ENCODE measurements at places on chromosomes 11 and 22.

GRCh38 chr11:70360211-70360610 is 38.1 kb upstream of the CTTN start:
- DNase-seq = no peak

DNA sequence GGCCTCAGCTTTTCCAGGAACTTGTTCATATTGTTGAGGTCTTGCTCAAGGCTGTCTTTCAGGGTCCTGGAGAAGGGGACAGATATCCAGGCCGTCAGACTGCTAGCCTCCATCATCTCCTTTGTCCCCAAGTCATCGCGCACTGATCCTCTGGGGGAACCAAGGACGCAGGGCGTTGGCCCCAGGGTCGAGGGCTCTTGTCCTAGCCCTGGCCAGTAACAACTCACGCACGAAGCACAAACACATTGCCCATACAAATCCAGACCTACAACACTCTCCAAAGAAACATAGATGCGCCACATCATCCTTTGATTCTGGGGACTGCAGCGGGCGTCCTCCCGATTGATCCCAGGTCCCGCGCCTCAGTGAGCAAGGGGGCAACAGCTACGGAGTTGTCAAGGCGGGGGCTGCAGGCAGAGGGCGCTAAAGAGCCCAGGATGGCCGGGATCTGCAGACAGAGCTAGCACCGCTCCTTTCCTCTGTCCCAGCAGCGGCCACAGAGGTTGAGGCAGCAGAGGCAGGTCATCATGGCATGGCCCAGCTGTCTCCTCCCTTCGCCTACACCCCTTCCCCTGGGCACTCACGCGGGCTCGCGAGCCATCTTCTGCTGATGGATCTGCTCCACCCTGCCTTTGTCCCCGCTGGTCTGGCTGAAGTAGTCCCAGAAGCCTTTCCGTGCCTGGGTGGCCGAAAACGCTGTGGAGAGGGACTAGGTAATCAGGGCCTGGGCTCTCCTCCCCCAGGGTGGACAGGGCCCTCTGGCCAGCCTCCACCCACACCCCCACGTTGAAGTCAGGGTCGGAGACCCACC is 472 bp downstream of the APOA5 start:
- DNase-seq = peak; percentile 48

DNA sequence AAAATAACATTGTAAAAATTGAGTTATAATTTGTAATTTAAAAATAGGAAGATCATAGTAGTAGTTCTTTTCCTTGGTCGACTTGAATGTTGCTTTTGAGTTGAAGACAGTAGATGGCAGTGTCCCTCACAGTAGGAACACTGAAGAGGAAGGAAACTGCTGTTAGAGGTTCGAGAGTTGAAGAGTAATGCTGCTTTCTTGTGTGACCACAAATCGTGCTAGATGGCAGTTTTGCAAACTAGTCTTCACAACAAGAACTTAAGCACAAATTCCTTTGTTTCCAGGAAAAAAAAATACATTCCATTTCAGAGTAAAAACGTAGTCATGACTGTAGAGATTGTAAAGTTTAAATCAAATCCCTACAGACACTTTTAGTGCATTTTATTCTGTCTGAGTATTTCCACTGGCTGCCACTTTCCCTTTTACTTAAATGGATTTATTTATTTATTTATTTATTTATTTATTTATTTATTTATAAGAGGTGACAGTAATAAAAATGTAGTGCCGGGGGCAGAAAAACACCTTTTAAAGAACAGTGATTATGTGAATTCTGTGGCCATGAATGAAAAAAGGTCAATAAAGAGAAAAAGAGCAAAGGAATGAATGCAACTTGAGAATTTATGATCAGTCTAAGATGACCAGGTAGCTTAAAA is 54.6 kb downstream of the SPECC1L start:
- peak; percentile 82 for DNase-seq

- no peak for DNase-seq
These were observed 9.0 kb downstream of the USP2 start for GRCh38 chr11:119372260-119373058.

- DNase-seq = peak; percentile 79
These were observed 254.5 kb upstream of the B3GAT1 start for GRCh38 chr11:134666273-134667174.

GRCh38 chr22:41501209-41501608 is 32.3 kb downstream of the ACO2 start:
- no peak for DNase-seq

DNA sequence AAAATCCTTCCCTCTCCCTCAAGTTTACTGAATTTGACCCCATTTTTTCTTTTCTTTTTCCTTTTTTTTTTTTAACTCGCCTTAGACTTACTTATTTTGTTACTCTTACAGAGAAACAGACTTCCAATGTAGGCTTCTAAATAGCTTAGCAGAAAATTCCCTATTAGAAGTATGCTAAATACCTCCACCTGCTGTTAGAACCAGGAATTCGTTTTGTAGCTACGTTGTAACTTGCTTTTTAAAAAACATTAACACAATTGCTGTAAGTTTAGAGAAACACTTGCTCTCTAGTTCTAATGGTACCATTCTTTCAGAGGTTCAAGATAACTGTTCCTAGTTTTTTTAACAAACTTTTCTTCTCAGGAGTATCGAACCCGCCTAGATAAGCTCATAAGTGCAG is 324.2 kb downstream of the DCDC1 start:
- no peak for DNase-seq

GRCh38 chr11:117684111-117684510 is 112.9 kb downstream of the DSCAML1 start:
- DNase-seq = no peak

DNA sequence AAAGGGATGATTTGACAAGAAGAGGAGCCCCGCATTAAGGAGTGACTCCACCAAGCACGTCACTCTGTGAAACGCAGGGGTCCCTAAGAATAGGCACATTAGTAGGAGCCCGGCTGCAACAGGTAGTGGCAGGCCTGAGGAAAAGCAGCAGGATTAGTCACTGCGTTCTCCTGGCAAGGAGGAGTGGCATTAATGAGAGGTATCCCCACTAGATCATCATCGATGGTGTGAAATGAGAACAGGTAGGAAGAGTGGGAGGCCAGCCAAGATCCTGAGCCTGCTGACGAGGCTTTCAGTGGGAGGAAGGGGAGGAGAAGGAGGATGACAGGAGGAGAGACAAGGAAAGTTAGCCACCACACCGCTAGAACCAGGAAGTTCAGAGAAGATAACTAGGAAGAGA is 38.6 kb downstream of the NRXN2 start:
- no peak for DNase-seq

DNA sequence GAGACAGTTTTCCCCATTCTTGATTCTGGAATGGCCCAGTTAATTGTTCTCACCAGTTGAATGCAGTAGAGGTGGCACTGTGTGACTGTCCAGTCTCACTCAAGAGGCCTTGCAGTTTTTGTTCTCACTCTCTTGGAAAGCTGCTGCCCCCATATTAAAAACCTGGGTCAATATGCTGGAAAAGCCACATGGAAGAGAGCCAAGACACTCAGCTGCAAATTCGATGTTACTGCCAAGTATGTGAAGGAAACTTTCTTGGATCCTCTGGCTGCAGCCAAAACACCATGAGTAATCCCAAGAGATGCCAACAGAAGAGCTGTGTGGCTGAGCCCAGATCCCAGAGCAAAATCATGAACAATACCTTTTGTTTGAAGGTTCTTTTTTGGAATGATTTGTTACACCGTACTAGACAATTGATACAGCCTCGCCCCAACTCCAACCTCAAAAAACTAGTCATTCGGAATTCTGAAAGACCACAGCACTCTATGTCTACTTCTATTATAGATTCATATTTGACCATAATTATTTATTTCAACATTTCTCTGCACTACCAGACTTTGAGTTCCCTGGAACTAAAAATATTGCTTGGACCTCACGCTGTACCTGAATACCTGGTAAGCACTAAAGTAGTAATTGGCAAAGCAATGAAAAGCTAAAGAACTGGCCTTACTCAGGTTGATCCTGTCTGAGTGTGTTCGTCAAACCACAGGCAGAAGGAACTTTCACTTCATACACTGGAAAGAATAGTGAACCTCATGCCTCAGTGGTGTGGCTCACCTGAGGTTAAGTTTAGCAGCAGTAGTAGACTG is 378.8 kb downstream of the ETS1 start:
- no peak for DNase-seq

GRCh38 chr22:22820626-22821025 is 67.0 kb upstream of the IGLL5 start:
- no peak for DNase-seq

- DNase-seq = no peak
These were observed 176.3 kb upstream of the TMEM45B start for GRCh38 chr11:129639300-129639699.

GRCh38 chr22:29263791-29264276 is 3.9 kb downstream of the RHBDD3 start:
- no peak for DNase-seq

DNA sequence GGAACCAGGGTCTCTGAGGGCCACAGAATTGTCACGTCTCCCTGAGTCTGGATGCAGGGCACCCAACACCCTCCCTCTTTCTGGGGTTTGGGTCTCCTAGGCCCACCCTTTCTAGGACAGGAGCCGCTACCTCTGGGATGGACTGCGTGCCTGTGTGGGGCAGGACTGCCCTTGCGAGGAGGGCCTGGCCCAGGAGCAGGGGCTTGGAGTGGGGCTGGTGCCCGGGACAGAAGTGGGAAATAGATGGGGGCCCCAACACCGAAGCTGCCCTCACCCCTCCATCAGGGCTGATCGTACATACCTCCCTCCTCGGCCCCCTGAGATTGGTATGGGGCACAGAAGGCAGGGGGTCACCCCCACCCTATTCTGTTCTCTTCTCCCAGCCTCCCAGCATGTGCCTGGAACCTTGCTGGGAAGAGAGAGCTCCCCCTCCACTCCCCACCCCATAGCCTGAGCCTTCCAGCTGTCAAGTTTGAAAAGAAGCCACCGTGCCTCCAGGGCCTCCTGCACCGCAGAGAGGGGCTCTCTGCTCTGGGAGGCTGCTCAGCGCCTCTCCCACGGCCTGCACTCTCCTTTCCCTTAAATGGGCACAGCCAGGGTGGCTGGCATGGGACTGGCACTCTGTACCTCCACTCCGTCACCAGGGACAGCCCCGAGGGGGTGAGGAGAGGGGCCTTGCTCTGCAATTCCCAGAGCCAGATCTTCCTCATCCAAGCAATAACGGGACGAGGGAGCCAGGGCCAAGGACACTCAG is 1.8 kb downstream of the LRRC10B start:
- DNase-seq = peak; percentile 44

DNA sequence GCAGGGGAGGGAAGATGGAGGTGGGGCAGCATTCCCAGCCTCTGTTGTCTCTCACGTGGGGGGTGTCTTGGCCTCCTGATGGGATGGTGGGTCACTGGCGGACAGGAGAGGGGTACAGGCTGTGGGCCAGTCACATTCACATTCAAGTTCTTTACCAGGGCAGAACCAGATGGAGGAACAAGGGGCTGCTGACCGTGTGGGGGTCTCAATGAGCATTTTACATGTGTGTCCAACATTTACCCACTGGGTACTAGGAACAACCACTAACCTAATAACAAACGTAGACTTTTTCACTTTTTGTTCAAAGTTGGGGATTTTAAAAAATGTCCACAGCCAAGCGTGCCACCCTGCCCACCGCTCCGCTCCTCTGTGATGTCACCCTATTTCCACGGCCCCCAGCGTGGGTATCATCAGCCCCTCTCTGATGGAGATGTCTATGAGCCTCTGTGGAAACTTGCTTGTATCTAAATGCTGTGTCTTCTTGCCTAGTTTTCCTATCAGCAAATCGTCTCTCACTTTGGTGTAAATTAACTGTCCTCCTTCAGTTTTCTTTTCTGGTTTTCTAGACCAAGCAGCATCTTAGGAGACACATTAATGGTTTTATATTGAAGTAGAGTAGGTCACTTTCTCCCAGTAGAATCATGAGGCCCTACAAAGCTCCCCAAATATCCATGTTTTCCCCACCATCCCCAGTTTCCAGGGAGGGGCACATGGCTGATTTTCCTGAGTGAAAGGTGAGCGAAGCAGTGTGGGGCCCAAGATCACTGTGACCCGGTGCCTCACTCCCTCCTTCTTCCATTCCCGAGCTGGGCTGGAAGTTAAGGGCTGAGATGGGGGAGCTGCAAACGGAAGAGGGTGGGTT is 936.7 kb downstream of the BRD1 start:
- DNase-seq = no peak

GRCh38 chr22:19492504-19493174 is 12.9 kb downstream of the CDC45 start:
- DNase-seq = no peak

- DNase-seq = no peak
These were observed 1456.5 kb downstream of the TBC1D22A start for GRCh38 chr22:48218889-48219420.

GRCh38 chr11:57543593-57543992 is 6.2 kb downstream of the SMTNL1 start:
- DNase-seq = no peak
